ENCODE measurements at places on chromosomes 2 and 18.

DNA sequence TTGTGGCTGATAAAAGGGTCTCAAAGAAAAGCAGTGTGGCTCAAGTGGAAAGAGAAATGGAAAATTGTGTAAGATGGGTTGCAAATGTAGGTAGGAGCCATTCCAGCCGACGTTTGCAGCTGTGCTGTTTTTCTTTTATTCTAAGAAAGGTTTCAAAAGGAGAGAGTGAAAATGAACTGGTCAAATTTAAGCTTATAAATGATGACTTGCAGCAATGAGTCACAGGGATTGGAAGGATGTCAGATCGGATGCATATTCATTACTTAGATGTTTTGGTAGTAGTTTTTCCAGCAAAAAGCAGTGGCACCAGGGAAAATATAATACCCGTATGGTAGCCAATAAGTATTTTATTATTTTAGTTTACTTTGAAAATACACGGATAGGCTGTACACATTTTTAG is 79.1 kb downstream of the LRRTM4 start:
- no peak for DNase-seq

DNA sequence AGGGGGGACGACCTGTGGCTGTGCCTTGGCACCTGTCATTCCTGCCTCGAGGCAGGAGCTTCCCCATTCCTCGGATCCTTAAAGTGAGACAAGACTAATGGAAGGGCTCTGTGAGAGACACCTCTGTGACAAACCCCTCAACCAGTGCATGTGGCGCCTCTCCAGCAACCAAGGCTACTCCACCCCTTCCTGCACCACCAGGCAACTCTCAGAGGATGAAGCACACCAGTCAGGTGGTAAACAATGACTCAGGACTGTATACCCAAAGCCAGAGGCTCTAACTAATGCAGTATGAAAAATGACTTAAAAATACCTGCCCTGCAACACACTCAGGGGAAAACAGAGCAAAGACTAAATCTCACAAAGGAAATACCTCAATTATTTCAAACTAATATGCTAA is 136.9 kb downstream of the UXS1 start:
- DNase-seq: no peak

GRCh38 chr2:174522553-174522952 is 35.7 kb upstream of the GPR155 start:
- no peak for DNase-seq

DNA sequence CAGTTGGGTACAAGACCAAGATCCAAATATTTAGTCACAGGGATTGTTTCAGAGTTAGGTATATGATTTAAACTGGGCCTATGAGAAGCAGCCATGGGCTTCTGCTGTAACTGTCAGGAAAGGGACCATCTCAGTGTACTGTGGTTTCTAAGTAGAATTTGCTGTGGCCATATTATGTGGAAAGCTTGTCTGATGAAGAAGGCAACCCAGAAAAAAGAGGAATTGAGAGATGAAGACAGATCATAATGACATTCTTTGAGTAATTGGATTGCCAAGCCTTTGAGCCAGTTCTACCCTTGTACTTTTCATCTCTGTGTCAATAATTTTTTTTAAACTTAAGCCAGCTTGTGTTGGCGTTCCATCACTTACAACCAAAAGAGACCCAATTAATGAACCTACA is 259.6 kb downstream of the NUP35 start:
- DNase-seq: no peak

GRCh38 chr2:194380011-194380410 is 1277.0 kb upstream of the SLC39A10 start:
- DNase-seq: no peak

GRCh38 chr18:21930177-21930576 is 189.6 kb downstream of the MIB1 start:
- DNase-seq: no peak

DNA sequence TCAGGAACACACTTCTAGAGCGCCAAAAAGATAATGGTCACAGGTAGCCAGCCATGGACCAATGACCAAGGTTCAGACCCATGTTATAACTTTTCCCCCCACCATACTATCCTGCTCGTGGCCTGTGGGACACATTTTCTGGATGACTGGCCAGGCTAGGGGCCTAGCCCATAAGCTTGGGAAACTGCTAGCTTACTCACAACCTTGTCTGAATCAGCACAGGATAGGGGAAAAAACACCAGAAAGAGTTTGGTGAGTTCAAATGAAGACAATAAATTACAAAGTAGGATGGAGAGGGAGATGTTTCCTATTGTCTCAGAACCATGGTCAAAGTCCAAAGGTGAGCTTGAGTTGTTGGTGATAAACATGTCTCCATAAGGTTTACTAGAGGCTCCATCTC is 156.3 kb upstream of the CCDC68 start:
- no peak for DNase-seq

GRCh38 chr2:56801770-56802169 is 618.0 kb downstream of the CCDC85A start:
- no peak for DNase-seq

DNA sequence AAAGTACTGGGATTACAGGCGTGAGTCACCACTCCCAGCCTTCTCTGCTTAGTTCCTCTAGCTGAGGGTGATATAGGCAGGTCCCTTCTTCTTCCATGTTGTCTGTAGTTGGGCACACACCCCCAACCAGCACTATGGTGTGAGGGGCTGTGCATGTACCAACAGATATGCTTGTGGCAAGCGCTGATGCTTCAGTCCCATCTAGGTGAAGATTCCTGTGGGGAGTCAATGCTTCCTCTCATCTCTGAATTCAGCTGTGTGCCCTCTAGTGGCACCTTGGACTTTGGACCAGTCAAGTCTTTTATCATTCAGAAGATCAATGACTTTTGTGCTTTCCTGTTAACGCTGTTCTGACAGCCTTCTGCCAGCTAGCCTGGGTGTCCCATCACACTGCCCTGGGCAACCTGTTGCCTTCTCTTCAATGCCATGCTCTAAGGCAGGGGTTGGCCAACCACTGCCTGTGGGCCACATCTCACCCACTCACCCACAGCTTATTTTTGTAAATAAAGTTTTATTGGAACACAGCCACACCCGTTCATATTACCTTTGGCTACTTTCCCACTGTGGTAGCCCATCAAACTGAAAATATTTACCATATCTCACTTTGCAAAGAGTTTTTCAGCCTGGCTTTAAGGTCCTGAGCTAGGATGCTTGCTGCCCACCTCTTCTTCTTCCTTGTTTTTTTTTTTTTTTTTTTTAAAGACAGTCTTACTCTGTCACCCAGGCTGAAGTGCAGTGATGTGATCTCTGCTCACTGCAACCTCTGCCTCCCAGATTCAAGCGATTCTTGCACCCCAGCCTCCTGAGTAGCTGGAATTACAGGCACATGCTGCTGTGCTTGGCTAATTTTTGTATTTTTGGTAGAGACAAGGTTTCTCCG is 51.0 kb downstream of the NPAS2 start:
- DNase-seq: no peak

DNA sequence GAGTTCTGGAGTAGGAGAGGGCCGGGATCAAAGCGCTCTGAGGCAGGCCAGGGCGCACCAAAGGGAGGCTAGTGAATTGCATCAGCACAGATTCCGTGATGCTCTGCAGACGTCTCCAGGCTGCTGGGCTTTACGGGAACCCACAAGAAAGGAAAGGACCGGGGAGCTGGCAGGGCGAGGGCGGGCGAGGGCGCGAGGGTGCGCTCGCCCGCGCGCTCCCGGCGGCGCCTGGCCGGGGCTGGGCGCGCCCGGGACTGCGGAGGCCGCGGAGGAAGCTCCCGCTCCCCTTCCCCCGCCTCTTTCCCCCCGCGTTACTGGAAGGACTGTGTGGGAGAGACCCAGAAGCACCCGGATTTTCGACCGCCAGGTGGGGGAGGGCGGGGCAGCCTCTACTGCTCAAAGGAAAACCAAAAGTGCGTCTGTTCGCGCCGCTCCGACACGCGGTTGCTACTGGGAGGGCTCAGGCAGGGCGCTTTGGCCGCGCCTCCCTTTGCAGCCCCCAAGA is 2.4 kb upstream of the FOSL2 start:
- DNase-seq: peak; percentile 90

GRCh38 chr2:147479358-147479757 is 365.5 kb upstream of the ACVR2A start:
- DNase-seq: no peak

All from retina (tissue), 1 donor.